ENCODE measurements at places on chromosomes 5 and 9.

- DNase-seq = no peak
Measured at GRCh38 chr5:1707467-1707866, 92.2 kb downstream of the MRPL36 start.

DNA sequence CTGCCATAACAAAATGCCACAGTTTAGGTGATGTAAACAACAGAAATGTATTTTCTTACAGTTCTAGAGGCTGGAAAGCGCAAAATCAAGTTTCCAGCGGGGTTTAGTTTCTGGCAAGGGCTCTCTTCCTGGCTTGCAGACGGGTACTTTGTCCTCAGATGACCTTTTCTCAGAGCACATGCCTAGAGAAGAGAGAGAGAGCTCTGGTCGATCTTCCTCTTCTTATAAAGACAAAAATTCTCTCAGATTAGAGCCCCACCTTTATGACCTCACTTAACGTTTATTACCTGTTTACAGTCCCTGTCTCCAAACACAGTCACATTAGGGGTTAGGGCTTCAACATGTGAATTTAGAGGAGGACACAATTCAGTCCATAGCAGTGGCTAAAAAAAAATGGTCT is 119.7 kb downstream of the CETN3 start:
- no peak for DNase-seq

DNA sequence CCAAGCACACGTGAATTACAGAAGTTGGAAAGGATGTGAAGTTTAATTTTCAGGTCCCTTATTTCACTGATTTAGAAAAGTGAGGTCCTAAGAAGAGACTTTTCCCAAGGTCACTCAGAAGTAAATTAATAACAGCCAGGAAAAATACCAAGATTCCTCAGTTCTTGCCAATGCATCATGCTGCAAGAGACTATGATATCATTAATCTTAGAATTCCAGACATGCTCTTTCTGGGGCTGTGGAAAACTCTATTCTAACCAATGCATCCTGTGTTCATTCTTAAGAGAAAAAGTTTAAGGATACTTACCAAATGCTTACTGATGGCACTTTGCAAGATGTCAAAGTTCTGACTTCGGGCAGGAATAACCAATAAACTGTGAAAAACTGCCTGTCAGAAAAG is 42.8 kb downstream of the TEX10 start:
- no peak for DNase-seq

DNA sequence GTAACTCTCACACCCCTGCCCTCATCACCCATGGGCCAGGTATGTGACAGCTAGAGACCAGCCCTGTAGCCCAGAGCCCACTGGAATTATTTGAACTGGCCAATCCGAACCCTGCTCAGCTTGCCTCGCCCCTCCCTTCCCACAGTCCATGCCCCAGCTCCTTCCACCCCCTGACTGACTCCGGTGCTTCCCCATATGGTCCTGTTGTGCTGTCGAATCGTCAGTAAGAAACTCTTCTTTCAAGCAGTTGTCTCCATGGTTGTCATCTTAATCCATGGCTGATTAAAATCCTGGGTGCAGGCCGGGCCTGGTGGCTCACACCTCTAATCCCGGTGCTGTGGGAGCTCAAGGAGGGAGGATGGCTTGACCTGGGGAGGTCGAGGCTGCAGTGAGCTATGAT is 118.5 kb downstream of the COL23A1 start:
- DNase-seq = no peak

- DNase-seq = no peak
Measured at GRCh38 chr9:131583836-131584555, 38.7 kb downstream of the PRRT1B start.

GRCh38 chr5:8383616-8384015 is 514.7 kb downstream of the MTRR start:
- DNase-seq = no peak

DNA sequence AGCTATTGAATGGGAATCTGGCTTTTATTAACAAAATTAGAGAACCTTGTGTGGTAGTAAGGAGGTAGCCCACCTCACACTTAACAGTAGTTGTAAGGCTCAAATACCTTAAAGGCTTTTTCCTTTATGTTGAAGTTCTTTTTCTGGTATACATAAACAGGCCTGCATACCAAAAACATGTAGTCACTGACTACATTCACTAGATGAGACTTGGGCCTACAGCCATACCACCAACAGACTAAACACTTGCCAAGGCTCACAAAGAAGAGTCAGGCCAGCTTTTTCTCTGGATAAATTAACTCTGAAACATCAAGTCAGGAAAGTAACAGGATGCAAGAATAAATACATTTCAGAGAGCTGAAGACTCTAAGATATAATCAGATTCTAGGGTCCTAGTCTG is 78.6 kb upstream of the MPDZ start:
- DNase-seq = no peak

GRCh38 chr9:128285033-128285784 is 9.1 kb downstream of the SWI5 start:
- DNase-seq = no peak

- no peak for DNase-seq
Measured at GRCh38 chr9:109912726-109913460, 132.9 kb downstream of the PALM2AKAP2 start.

DNA sequence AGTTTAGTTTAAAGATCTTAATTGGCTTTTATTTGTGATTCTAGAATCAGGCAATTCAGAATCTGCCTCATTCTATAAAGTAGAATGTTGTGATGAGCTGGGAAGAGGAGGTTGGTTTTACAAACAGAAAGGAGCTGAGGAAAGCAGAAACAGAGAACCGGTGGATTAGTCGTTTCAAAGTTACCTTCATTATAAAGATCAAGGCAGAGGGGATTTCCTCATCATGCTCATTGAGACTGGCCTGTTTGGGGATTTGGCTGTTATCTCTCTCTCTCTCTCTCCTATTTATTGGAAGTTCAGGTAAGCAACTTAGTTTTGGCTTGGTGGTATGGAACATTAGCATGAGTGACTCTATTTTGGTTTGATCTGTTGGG is 134.0 kb downstream of the GCNT1 start:
- DNase-seq = no peak

DNA sequence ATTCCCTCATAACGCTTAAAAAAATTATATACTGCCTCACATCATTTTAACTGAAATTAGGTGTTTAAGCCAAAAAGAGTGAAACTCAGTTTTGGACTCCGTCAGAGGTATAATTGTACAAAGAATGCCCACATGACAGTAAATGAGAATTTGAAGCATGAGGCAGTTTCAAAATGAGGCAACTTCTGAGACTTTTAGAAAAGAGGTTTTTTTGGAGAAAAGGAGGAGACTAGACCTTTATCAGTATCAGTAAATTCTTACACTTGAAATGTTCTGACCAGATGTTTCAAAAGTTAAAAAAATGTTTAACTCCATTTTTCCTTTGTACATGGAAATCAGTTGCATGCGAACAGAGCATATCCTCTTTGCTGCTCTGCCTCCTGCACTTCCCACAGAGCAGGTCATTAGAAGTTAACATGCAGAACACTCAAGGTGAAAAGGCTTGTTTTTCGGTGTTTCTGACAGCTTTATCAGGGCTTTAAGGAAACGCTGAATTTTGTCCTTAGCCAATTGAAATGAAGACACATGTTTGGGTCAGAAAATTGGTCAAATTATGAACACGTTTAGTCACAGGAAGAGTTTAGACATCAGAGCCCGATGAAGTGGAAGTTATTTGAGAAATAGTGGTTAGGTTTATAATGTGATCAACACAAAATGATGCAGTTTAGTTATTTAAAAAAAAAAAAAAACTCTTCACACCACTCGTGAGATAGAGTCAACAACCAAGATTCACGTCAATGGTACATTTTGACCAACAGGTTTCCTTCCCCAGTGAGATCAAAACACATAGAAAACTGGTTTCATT is 59.5 kb downstream of the PIK3R1 start:
- DNase-seq = no peak

DNA sequence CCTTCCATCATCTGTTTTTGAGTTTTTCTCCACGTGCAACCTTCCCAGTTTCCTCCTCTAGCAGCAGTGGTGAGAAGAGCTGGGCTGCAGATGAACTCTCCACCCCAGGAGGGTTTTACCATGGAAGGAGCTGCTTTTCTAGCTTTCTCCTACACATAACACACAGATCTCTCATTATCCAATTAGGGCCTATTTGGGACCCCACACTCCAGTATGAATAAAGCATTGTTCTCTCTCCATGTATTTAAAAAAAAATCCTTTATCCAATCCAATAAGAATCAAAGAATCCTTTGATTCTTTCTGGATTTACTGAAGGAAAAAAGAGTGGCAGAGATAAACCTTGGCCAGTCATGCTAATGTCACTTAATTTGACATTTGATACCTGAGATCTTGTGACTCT is 31.6 kb upstream of the NAA35 start:
- DNase-seq = no peak

DNA sequence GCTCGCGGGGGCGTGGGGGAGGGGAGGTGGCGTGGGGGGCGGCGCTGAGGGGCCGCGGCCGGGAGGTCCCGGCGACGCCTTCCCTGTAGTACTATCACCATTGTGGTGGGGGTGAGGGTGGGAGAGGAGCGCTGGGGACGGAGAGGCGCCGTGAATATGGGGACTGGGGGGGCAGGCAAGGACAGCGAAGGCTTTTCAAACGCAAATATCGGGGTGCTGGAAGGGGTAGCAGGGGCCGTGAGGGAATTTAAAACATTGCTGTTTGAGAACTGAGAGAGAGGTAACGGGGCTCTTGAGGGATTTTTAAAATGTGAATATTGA is 427 bp downstream of the RBM27 start:
- DNase-seq = no peak

GRCh38 chr5:64213531-64213930 is 47.9 kb downstream of the RNF180 start:
- no peak for DNase-seq

GRCh38 chr9:133661846-133662540 is 25.8 kb downstream of the DBH start:
- DNase-seq = no peak

DNA sequence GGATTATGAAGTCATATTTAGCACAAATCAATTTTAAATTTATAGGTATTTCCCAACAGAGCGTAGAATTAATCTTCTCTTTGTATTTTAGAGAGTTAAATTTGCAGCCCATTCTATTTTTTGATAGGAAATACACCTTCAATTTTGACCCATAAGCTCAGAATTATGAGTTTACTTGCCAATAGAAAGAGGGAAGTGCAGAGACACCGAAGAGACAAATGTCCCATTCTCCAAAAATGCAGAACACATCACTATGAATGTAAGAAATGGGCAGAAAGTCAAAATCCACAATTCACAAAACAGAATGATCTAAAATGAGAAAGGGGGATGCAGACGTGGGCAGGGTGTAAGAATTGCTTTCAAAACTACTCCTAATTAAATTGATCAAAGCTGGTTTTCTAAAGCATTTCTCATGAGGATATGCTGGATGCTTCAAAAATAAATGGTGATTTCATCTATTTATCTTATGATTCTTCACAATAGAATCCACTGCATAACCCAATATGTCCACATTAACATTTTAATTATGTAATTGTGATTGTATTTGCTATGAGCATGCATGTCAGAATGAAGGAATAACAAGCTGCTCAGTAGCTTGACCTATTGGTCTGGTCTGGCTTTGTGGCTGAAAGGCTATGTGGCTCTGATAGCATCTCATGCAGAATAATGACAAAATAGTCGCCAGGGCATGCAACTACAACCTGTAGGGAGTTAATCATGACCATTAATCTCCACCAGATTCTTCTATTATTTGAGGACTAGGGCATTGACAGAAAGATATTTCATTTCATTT is 550.1 kb upstream of the CDH18 start:
- DNase-seq = no peak

GRCh38 chr9:114472765-114473446 is 32.4 kb downstream of the WHRN start:
- no peak for DNase-seq

DNA sequence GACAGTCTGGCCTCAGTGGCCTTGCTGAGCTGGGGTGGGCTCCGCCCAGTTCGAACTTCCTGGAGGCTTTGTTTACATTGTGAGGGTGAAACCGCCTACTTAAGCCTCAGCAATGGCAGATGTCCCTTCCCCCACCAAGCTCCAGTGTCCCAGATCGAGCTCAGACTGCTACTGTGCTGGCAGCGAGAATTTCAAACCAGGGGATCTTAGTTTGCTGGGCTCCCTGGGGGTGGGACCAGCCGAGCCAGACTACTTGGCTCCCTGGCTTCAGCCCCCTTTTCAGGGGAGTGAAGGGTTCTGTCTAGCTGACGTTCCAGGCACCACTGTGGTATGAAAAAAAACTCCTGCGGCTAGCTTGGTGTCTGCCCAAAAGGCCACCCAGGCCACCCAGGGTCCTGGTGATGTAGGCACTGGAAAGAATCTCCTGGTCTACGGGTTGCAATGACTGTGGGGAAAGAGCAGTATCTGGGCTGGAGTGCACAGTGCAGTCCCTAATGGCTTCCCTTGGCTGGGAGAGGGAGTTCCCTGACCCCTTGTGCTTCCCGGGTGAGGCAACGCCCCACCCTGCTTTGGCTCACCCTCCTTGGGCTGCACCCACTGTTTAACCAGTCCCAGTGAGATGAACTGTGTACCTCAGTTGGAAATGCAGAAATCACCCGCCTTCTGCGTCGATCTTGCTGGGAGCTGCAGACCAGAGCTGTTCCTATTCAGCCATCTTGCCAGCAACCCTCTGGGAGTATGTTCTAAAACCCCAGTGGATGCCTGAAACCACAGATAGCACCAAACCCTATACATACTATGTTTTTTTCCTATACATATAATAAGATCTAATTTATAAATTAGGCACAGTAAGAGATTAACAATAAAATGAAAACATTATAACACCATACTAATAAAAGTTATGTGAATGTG is 95.5 kb downstream of the TMEM161B start:
- no peak for DNase-seq

- DNase-seq = no peak
Measured at GRCh38 chr5:145938776-145939539, 2.6 kb downstream of the SH3RF2 start.

- no peak for DNase-seq
Measured at GRCh38 chr5:112634166-112634565, 103.5 kb upstream of the APC start.

DNA sequence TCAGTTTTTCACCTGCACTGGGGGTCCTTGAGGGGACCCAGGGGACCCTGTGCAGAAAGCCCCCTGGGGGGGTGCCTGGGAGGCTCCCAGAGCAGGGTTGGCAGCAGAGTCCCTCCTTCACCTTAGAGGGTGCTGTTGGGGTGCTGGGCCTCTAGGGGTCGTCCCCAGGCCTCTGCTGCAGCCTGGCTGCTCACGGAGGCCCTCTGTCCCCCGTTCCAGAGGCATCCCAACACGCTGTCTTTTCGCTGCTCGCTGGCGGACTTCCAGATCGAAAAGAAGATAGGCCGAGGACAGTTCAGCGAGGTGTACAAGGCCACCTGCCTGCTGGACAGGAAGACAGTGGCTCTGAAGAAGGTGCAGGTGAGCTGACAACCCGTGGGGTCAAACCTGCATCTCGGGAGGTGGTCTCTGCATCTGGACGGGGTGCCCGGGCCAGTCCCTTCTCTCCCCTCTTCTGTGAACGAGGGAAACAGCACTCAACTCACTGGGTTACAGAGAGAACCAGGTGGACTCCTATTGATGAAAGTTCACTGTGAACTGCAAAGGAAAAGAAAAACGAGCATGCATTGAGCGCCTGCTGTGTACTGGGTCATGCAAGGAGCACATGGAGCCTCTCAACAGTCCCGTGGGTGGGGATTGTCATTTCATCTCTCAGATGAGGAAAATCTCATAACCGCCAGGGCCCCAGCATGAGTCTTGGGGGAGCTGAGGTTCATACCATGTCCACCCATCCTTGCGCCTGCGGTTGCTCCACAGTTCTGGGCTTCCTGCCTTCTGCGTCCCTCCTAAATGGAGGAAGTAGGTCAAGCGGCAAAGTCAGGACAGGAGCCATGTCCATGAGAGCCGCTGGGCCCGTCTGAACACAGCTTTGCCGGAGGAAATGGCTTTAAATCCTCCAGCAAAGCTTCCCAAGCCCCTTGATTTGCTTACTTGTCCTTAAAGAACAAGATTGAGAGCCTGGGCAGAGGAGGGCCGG is 54.8 kb downstream of the NEK6 start:
- no peak for DNase-seq

- no peak for DNase-seq
Measured at GRCh38 chr5:111582993-111583601, 70.8 kb upstream of the STARD4 start.

Measured in cortex of kidney (tissue), 1 donor.